Right renal cortex interstitium (tissue), 3 donors: ENCODE measurements at places on chromosomes 1 and 21. TPM values are rescaled to one million over a fixed set of nuclear protein-coding genes. Genes with fewer than 3 reads are reported as not detected.

GRCh38 chr21:29368906-29369305, 70.2 kb downstream of the BACH1 start:
- DNase-seq: no peak

- DNase-seq: no peak
Observed at GRCh38 chr1:107293901-107294613, 153.2 kb downstream of the NTNG1 start.

GRCh38 chr1:46171871-46172270, 3.0 kb upstream of the TSPAN1 start:
- no peak for DNase-seq

TENT5C gene
- 3.4 TPM for polyA plus RNA-seq

DNA sequence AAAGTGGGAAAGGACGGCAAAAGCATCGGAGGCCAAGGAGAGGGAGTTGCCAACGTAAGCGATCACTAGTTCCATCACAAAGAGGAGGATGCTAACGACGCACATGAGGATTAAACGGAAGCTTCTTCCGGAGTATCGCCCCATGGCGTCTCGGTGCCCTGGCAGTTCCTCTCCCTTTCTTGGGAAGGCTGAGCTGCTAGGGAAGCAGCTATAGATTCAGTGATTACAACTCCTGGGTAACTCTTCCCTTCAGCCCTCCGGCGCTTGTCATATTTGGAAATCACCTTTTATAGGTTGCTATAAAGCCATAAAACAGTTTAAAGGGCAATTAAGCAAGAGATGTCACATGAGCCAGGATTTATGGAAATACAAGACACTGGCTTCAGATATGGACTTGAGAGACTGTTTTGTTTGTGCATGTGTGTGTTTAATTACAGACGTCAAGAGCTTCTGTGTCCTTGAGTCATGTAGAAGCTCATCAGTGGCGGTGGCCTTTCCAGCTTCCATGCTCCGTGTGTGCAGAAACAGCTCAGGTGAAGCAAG, 30.6 kb upstream of the SLC30A10 start:
- DNase-seq: no peak

- no peak for DNase-seq
Observed at GRCh38 chr1:183138301-183138700, 47.8 kb upstream of the LAMC2 start.

CLIC6 gene
- polyA plus RNA-seq: 1.8 TPM

- no peak for DNase-seq
Observed at GRCh38 chr1:222243902-222244301, 304.0 kb downstream of the HHIPL2 start.

TMEM53 gene
- 12.8 TPM for polyA plus RNA-seq

GRCh38 chr1:25676488-25676887, 59.9 kb downstream of the MAN1C1 start:
- no peak for DNase-seq

PPIE gene
- 72.5 TPM for polyA plus RNA-seq

- DNase-seq: peak; percentile 42
Observed at GRCh38 chr1:238592621-238593020, 701.9 kb upstream of the ZP4 start.

GRCh38 chr1:247293047-247293446, 37.2 kb downstream of the VN1R5 start:
- DNase-seq: no peak
